ENCODE measurements at places on chromosomes 1 and 21.

- DNase-seq: no peak
Observed at GRCh38 chr1:17719874-17720273, 35.3 kb upstream of the ACTL8 start.

DNA sequence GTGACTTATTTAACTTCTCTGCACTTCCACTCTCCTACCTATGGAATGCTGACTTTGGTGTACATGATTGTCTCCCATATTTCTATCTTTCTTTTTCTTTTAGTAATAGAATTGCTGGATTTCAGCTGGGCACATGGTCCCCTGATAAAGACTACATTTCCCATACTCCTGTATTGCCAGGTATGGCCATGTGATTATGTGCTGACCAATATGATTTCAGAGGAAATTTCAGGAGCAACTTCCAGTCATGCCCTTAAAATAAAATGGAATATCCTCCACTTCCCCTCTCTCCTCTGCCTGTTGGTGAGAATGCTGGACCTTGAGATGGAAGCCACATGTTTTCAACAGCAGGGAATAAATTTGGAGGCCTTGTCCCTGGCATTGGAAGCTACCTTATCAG lies 130.7 kb upstream of the IGSF21 start:
- DNase-seq: no peak

- DNase-seq: no peak
Observed at GRCh38 chr1:241406421-241406820, 49.4 kb upstream of the RGS7 start.

GRCh38 chr1:17618558-17619247 lies 79.2 kb downstream of the ARHGEF10L start:
- DNase-seq: no peak

DNA sequence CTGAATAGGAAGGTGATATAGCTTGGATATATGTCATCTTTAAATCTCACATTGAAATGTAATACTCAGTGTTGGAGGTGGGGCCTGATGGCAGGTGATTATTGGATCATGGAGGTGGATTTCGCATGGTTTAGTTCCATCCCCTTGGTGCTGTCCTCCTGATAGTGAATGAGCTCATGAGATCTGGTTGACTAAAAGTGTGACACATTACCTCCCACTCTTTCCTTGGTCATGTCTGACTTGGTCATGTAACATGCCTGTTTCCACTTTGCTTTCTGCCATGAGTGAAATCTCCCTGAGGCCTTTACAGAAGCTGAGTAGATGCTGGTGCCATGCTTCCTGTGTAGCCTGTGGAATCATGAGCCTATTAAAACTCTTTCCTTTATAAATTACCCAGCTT lies 664.5 kb upstream of the NR5A2 start:
- DNase-seq: no peak

DNA sequence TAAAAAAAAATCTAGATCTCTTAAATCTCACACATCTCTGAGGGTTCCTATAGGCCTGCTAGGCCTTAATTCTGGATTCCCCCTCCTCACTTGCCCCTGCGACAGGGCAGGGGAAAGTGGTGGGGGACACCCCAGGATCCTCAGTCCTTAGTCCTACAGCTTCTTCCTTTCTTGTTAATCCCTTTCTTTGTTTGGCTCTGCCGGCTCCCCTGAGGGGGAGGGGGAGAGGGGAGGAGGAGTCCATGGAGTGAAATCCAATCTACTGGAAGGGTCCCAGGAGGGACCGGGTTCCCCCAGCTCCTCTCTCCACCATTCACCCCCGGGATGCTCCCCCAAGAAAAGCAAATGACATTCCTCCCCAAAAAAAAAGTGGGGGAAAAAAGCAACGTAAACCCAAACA lies 8.5 kb downstream of the MEX3A start:
- DNase-seq: no peak

Data from HT-29 (cell line).